SJCRH30 (cell line): ENCODE measurements at places on chromosomes 6 and 20. TPM values are rescaled to one million over a fixed set of nuclear protein-coding genes. Genes with fewer than 3 reads are reported as not detected.

Gene WDR27
- 26.2 and 38.1 TPM in 2 replicates for total RNA-seq

Gene SEMG1
- not detected in 2 replicates for total RNA-seq

Gene TSPO2
- total RNA-seq = not detected in 2 replicates

Gene TREML1
- 0.10 TPM in 1 of 2 replicates, not detected in the other for total RNA-seq

Gene TREM2
- total RNA-seq = 0.61 and 0.71 TPM in 2 replicates

Gene GMPR
- total RNA-seq = 28.7 and 29.3 TPM in 2 replicates

Gene TNXB
- 1.6 and 3.3 TPM in 2 replicates for total RNA-seq

Gene CD93
- not detected in 2 replicates for total RNA-seq

DNA sequence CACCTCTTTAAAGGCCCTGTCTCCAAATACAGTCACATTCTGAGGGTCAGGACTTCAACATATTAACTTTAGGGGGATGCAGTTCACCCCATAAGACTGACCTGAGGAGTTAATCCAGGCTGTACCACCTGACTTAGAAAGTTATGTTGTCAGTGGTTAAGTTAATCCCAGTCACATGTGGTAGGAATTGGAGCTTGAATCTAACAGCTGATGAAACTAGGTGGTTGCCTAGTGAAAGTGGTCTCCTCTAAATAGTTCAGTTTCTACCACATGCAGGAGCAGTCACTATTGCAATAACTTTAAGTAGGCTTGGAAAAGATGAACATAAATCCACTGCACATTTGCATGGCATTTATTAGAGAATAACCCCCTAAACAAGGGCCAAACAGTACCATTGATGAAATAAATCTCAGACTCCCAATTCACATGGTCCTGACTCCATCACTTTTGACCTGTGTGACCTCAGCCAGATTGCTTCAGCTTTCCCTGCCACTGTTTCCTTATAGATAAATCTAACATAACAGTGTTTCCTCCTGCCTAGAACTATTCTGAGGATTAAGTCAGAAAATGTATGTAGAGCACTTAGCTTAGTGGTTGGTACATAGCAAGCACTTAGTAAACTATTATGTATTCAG is 20.1 kb downstream of the SAMD5 start:
- peaks cover 33% of the 10 kb centered on the region for H3K4me1 ChIP-seq
- no peaks in the 10 kb centered on the region for H3K27me3 ChIP-seq
- H3K27ac ChIP-seq = no peak overlapping the region
- DNase-seq = peak; percentile 41

DNA sequence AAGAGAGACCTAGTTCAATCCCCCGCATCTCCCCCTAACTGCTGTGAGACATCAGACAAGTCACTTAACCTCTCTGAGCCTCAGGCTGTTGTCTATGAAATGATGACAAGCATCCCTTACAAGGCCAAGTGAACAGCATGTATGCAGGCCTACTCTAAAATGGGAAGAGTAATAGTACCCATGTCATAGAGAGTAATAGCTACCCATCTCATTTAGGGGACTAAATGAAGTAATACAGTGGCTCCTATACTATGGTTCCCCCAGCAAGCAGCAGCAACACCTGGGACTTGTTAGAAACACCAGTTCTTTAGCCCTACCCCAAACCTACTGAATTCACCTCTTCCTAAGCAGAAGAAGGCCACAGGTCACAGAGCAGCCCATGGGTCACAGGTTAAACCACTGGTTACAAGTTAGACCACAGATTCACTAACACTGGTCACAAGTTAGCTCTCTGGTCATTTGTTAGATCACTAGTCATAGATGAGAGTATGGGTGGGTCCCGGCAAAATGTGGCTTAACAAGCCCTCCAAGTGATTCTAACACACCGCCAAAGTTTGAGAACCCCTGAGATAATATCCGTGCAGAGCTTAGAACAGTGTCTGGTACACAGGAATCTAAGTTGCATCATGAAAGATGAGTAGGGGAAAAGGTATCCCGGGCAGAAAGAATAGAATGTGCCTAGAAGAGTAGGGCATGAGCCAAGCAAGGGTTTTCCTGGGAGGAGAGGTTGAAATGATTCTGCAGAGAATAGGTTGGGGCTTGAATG is 1.4 kb downstream of the DEFB124 start:
- no peak overlapping the region for H3K4me3 ChIP-seq
- no peaks in the 10 kb centered on the region for H3K4me1 ChIP-seq
- H3K27ac ChIP-seq = no peak overlapping the region
- no peaks in the 10 kb centered on the region for H3K36me3 ChIP-seq
- no peak for DNase-seq

- H3K27me3 ChIP-seq = 0 out of 2 replicates have a peak, but pooled peaks cover under 1% of the 10 kb centered on the region
- H3K4me1 ChIP-seq = no peaks in the 10 kb centered on the region
- no peak for DNase-seq
- H3K4me3 ChIP-seq = no peak overlapping the region
- H3K36me3 ChIP-seq = no peaks in the 10 kb centered on the region
- no peak overlapping the region for H3K27ac ChIP-seq
These were observed 2.5 kb upstream of the MMP24 start for GRCh38 chr20:35223941-35224340.

- no peaks in the 10 kb centered on the region for H3K4me1 ChIP-seq
- H3K36me3 ChIP-seq = no peaks in the 10 kb centered on the region
- DNase-seq = peak; percentile 91
- H3K27me3 ChIP-seq = no peaks in the 10 kb centered on the region
- H3K27ac ChIP-seq = peak within 1 kb of the TSS; percentile 48; the same call in 1 of the 2 replicates
These were observed at the start of gene L3MBTL3 for GRCh38 chr6:130018292-130018743. TSS of gene L3MBTL3 (plus strand) at chr6:130018581. CDS start at chr6:130042700, 24,119 bp downstream.

GRCh38 chr20:24633026-24633425 is 163.6 kb downstream of the SYNDIG1 start:
- H3K36me3 ChIP-seq = no peaks in the 10 kb centered on the region
- H3K27ac ChIP-seq = peak overlapping the region; percentile 99
- no peaks in the 10 kb centered on the region for H3K27me3 ChIP-seq
- peaks cover 52% of the 10 kb centered on the region for H3K4me1 ChIP-seq
- H3K4me3 ChIP-seq = 0 out of 2 replicates have a peak overlapping the region, but pooled peaks have one; percentile 15
- DNase-seq = peak; percentile 98

DNA sequence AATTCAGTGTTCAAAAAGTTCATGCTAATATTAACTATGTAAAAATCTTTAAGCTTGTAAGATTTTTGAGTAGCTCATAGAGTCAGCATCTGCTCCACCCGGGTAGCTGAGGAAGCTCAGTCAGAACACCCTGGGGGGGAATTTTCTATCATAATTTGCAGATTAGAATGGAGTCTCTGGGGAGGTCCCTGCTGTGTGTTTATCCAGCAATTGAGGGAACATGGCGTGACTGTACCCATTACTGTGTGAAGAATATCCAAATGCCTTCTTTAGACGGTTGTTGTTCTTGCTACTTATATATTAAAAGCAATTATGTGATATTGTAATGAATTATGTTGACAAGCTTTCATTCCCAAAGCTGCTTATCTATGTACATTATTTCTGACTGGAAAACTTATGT is 64.8 kb downstream of the AIG1 start:
- peak; percentile 22 for DNase-seq
- H3K27me3 ChIP-seq = no peaks in the 10 kb centered on the region
- H3K4me3 ChIP-seq = no peak overlapping the region
- H3K27ac ChIP-seq = no peak overlapping the region
- H3K4me1 ChIP-seq = no peaks in the 10 kb centered on the region; the same call in 1 of the 2 replicates
- no peaks in the 10 kb centered on the region for H3K36me3 ChIP-seq

DNA sequence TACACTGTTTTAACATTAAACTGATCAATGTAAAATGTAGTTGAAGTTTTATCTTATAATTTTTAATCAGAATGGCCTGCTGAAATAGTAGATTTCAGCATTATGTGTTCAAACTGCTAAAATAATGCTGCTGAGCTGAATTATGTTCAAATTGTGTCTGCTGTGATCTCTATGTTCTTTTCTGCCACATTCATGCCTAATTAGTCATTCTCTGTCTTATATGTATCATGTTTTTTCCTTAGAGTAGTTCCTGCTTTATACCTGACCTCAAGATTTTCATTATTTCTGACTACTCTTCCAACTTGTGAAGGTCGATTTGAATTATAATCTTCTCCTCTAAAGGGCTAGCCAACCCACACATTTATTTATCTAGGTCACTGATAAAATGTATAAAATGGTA is 476.7 kb upstream of the EPHA7 start:
- H3K4me3 ChIP-seq = no peak overlapping the region
- DNase-seq = no peak
- H3K27ac ChIP-seq = no peak overlapping the region

DNA sequence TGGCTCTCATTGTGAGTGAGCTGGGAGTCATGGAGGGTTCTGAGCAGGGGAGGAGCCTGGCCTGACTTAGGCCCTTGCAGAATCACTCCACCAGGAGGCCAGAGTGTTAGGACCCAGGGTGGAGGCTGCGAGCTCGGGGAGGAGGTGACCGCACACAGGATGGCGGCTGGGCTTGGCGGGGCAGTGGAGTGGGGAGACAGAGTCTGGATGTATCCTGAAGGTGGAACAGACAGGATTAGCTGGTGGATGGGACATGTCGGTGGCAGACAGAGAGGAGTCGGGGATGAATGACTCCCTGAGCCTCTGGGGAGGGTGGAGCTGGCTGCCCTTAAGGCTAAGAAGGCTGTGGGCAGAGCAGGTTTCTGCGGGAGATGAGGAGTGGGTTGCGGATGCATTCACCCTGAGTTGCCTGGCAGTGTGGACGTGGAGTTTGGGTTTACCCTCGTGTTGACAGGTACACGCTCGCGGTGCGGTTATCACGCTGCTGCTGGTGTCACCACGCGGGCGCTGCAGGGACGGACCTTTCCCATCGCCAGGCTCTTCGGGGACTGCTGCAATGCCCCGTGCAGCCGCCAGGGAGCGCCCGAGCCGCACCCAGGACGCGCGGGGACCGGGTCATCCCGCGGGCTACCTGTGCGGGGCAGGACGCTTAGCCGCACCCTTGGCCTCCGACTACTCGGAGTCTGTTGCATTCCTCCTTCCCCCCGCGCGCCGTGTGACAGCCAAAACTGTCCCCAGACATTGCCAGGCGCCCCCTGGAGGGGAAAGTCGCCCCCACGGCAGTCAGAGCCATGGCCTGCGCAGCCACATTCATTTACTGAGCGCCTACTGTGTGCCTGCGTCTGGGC is 43.0 kb upstream of the PTGIS start:
- H3K27me3 ChIP-seq = no peaks in the 10 kb centered on the region
- H3K36me3 ChIP-seq = no peaks in the 10 kb centered on the region
- DNase-seq = peak; percentile 90

GRCh38 chr6:116561377-116562018 is 7.9 kb downstream of the CALHM4 start:
- DNase-seq = peak; percentile 57
- H3K27ac ChIP-seq = no peak overlapping the region
- H3K36me3 ChIP-seq = no peaks in the 10 kb centered on the region
- no peak overlapping the region for H3K4me3 ChIP-seq
- no peaks in the 10 kb centered on the region for H3K27me3 ChIP-seq

- DNase-seq = no peak
- no peaks in the 10 kb centered on the region for H3K36me3 ChIP-seq
- H3K4me1 ChIP-seq = peaks cover 24% of the 10 kb centered on the region; the same call in 1 of the 2 replicates
- H3K27me3 ChIP-seq = no peaks in the 10 kb centered on the region
- H3K27ac ChIP-seq = no peak overlapping the region
These were observed 68.8 kb downstream of the TMEM170B start for GRCh38 chr6:11606332-11606731.

DNA sequence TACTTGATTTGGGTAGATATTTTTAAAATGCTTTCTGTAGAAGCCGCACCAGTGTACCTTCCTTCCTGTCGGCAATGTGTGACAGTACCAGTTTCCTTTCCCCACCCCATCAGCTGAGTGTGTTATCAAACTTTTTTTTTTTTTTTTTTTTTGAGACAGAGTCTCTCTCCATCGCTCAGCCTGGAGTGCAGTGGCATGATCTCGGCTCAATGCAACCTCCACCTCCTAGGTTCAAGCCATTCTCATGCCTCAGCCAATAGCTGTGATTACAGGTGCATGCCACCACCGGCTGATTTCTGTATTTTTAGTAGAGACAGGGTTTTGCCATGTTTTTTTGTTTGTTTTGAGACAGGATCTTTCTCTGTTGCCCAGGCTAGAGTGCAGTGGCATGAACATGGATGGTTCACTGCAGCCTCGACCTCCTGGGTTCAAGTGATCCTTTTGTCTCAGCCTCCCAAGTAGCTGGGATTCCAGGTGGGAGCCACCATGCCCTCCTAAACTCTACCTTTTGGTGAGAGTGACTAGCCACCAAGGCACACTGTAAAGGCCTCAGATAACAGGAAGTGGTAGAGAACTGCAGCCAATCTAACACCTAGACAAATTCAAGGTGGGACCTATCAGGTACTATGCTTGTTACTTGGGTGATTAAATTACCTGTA is 26.5 kb upstream of the ZBTB22 start:
- H3K27me3 ChIP-seq = peaks cover 12% of the 10 kb centered on the region; the same call in 1 of the 2 replicates
- no peak overlapping the region for H3K4me3 ChIP-seq
- no peak overlapping the region for H3K27ac ChIP-seq
- DNase-seq = no peak

- H3K4me3 ChIP-seq = no peak overlapping the region
- H3K27ac ChIP-seq = no peak overlapping the region
- H3K27me3 ChIP-seq = no peaks in the 10 kb centered on the region
- DNase-seq = no peak
- no peaks in the 10 kb centered on the region for H3K4me1 ChIP-seq
These were observed 18.6 kb upstream of the ELOVL2 start for GRCh38 chr6:11062715-11063114.

GRCh38 chr6:108078191-108078590 is 3.6 kb upstream of the OSTM1 start:
- no peaks in the 10 kb centered on the region for H3K27me3 ChIP-seq
- no peaks in the 10 kb centered on the region for H3K36me3 ChIP-seq
- no peak overlapping the region for H3K4me3 ChIP-seq
- no peak overlapping the region for H3K27ac ChIP-seq
- H3K4me1 ChIP-seq = peaks cover 11% of the 10 kb centered on the region; the same call in 1 of the 2 replicates

GRCh38 chr6:159969204-159969912 is 476 bp downstream of the IGF2R start:
- H3K36me3 ChIP-seq = peaks cover 2% of the 10 kb centered on the region; the same call in 1 of the 2 replicates
- H3K4me3 ChIP-seq = peak overlapping the region; percentile 96
- peak overlapping the region; percentile 85 for H3K27ac ChIP-seq
- peaks cover 28% of the 10 kb centered on the region for H3K4me1 ChIP-seq
- no peaks in the 10 kb centered on the region for H3K27me3 ChIP-seq
- DNase-seq = peak; percentile 72

- H3K27me3 ChIP-seq = no peaks in the 10 kb centered on the region
- H3K36me3 ChIP-seq = no peaks in the 10 kb centered on the region
- no peak overlapping the region for H3K4me3 ChIP-seq
- DNase-seq = no peak
These were observed 9.4 kb upstream of the AVP start for GRCh38 chr20:3093861-3094361.

- no peak overlapping the region for H3K27ac ChIP-seq
- no peaks in the 10 kb centered on the region for H3K36me3 ChIP-seq
- DNase-seq = no peak
- H3K4me1 ChIP-seq = no peaks in the 10 kb centered on the region
- H3K4me3 ChIP-seq = no peak overlapping the region
- H3K27me3 ChIP-seq = no peaks in the 10 kb centered on the region
These were observed 14.4 kb upstream of the SLC17A2 start for GRCh38 chr6:25944688-25945574.

- H3K27me3 ChIP-seq = no peaks in the 10 kb centered on the region
- no peaks in the 10 kb centered on the region for H3K4me1 ChIP-seq
- DNase-seq = peak; percentile 44
These were observed 505.1 kb upstream of the NRSN1 start for GRCh38 chr6:23620911-23621401.
